Brain pericyte (primary cell): ENCODE measurements at places on chromosomes 7 and 10.

DNA sequence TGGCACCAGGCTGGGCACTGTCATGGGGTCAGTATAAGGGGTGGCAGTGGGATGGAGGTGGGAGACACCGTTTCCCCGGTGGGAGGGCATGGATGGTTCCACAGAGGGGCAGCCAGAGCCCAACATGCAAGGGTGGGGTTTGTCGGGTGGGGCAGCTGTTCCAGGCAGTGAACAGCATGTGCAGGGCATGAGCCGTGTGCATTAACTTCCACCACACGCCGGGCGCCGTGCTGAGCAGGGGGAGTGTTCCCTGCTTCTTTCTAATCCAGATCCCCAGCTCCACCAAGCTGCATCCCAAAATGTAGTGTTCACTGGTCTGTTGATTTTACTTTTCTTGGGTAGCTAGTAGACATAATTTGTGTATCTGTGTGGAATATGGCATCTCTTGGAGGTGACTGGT is 29.3 kb downstream of the ADRA2A start:
- DNase-seq: no peak

DNA sequence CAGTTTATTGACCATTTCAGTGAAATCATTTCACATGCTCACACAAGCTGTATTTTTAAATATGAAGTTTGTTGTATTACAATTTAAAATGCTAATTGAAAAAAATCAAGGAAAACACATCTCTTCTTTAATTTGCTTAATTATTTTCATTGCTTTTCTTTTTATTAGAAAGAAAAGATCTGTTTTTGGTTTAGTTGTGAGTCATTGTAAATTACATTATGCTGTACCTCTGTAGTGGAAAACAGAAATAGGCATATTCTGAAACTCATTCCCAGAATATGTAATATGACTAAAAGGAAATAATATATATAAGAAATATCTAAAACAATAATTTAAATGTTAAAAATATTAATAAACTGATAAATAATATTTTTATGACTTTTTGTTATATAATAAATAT is 161.9 kb downstream of the HGF start:
- DNase-seq: no peak

- no peak for DNase-seq
Measured at GRCh38 chr10:3495281-3495680, 289.7 kb downstream of the KLF6 start.

DNA sequence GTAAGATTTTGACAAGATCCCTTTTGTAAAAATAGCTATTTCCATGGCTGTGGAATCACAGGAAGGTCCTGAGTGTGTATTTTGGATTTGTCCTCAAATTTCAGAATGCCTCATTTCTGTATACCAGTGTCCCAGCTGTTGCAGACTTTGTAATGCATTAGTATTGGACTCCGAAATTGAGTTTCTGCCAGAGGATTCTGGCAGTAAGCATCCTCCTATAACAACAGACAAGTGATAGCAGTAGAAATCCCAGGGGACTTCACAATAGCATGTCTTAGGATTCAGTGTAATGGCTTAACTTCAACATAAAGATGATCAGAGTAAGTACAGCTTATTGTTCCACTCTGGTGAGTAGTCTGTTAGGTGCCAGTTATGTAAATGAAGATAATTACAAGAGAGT is 104.6 kb downstream of the FOXP2 start:
- DNase-seq: no peak

DNA sequence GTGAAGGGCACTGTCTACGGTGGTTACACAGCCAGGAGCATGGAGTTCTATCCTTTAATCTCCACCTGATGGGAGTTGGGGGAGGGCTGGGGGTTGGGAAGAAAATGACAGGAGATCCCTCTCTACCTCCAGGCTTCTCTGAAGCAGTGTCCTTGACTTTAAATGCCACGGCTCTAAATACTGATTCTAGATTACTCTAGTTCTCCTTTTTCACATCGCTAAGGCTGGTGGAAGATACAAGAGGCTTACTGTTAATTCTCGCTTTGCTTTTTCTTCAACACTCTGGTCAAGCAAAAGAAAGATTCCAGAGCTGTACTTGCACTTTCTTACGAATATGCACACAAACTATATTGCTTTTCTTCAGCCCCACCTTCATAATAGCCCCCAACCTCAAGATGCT is 30.5 kb downstream of the ARL3 start:
- no peak for DNase-seq

DNA sequence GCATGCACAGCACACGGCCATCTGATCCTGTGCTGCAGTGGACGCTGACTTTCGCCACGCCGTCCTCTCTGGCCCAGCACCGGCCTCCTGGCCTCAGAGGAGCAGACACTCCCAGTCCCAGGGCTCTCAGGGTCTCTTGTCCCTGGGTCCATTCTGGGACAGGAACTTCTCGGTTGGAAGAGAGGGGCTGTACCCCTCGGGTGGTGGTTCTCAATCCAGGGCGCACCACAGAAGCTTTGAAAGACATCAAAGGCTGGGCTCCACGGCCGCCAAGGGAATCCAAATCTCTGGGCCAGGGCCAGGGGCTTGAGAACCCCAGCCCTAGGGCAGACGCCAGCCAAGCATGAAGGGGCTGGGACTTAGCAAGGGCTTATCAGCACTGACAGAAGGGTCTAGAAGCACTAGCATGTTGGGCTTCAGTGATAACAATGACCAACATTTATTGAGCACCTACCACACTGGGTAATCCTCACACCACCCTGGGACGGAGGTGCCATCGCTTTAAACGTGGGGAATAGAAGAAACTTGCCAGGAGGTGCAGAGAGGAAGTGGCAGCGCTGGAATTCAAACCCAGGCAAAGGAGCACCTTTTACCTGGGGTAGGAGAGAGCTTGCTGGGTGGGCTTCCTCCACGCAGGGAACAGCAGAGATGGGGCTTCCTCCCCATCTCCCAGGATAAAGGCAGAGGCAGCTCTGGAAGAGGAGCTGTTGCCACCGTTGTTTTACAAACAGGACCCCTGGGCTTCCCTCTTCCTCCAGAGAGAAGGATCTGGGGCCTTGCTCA is 1.8 kb upstream of the PYROXD2 start:
- DNase-seq: no peak

DNA sequence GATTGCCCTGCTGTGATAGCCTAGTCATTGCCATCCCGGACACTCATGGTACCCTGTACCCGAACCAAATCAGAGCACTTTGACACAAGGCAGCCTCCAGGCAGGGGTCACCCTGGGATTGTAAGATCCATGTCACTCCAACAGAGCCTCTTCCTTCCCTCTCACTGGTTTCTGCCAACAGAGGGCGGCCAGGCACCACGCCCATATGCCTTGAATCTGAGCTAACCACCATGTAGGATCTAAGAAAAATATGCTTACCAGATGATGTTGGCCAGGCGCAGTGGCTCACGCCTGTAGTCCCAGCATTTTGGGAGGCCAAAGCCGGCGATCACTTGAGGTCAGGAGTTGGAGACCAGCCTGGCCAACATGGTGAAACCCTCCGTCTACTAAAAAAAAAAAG is 389.2 kb upstream of the KLF6 start:
- no peak for DNase-seq
